Activated CD4-positive, alpha-beta T cell treated with anti-CD3 and anti-CD28 coated beads, Interleukin-2, amount 50 U/mL, for 16 hours (primary cell): ENCODE measurements at places on chromosomes 2 and 18.

- DNase-seq = no peak
These were observed 155.3 kb downstream of the BABAM2 start for GRCh38 chr2:28045676-28046351.

DNA sequence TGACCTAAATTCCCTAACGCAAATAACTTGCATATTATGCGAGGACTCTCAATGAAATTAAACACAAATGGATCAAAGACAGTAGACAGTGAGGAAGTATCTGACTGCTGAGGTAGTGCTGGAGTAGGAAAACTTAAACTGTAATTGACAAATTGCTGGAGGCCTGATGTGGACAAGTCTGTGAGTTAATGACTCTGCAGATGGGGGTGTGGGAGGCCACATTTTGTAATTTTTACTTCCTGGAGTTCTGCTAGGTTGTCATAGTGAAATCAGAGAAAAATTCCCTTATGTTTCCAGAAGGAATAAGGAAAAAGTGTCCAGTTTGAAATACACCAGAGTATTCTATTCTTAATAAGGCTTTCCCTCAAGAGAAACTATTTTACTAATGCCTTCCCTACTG lies 333.0 kb upstream of the CNTNAP5 start:
- no peak for DNase-seq

GRCh38 chr18:23560186-23560585 lies 26.1 kb downstream of the NPC1 start:
- DNase-seq = no peak

DNA sequence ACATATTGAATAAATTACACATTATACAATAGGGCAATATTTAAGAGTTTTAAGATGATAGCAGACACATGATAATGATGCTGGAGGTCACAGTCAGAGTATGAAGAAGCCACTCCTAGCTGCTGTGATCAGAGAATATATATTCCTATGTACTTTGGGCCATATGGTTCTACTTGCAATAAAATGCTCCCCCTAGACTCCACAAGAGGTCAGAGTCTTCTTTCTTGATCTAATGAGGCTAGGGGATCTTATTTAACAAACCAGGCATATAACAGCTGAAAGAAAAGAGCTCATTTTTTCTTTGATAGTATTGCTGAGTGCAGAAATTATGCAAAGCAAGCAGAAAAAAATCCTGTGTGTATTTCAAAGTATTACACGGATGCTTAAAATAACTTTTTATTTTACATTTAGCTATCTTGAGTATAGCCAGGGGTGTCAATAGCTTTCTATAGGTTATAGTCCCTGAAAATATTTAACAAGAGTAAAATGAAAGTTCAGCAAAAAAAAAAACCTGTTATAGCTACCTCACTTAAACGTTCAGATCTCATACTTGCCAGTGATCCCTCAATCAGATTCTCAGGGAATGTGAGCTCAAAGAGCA lies 748.7 kb upstream of the CHAC2 start:
- DNase-seq = no peak

DNA sequence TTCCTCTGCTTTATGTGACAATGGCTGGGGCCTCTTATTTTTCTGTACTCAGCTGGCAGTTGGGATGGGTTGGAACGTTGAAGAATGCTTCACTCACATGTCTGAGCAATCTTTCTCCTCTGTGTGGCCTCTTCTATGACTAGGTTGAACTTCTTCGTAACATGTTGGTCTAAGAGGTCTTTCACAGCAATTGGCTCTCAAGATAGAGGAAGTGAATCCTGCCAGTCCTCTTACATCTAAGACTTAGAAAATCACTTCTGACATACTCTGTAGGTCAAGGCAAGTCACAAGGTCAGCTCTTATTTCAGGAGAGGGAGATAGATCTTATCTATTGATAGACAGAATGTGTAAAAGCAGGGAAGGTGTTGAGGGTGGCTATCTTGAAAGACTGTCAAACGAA lies 174.1 kb downstream of the NYAP2 start:
- no peak for DNase-seq

DNA sequence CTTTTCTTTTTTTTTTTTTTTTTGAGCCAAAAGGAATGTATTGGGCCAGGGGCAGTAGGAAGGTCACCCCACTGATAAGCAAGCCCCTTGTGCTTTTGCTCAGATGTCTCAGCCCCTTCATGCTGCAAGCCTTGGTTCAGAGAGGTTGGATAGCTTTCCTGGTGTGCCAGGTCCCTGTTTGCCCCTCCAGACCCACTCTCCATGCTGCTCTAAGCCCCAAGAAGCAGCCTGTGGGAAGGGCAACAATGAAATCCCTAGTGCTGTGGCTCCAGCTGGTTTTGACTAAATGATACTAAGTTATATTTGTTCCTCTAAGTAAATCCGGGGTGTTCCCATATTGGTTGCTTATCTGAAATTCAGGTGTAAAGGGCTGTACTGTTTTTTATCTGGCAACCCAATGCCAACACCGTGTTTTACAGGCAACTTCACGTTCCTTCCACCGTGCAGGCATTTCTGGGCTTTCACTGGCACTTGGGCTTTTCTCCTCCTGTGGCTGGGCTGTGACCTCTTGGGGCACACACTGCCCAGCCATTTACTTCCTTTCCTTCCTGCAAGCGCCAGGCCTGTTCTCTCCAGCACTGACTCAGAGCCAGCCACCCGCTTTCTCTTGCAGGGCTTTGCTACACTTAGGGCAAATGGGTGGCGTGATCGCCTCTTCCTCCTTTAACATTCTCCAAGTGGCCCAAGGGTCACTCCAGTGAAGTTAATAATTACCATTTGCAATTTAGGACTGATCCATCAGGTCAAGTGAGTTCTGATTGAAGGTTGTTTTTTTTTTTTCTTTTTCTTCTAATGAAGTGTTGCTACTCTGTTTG lies 21.6 kb downstream of the MERTK start:
- no peak for DNase-seq

DNA sequence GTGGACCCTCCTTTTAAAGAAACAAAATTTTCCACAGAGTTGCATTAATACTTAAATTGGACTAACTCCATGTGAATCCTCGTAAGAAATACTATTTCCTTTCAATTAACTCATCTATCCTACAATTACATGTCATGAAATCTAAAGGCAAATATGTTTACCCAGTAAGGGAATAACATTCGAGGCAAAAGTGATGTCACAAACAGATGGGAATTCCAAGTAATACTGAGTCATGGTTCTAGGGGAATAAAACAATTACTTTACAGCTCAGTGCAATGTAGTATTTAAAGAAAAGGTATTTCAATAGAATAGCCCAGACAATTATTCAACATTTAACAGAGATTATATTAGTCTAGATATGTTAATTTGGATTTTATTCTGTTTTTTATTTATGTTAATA lies 205.8 kb downstream of the ZNF385B start:
- no peak for DNase-seq

DNA sequence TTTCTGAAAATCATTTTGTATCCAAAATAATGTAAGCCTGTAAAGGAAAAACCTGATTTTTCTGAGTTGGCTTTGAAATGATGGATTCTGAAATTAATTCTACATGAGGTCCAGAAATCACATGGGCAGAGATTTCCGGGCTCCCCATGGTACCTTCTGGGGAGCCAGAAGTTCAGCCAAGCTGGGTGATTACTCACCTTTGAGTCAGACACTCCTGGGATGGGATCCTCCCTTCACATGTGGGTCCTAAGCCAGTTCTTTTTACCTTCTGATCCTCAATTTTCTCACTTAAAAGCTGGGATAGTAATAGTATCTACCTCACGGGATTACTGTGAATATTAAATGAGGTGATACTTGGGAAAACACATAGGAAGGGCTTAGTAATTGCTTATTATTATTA lies 179.8 kb upstream of the EPAS1 start:
- no peak for DNase-seq

DNA sequence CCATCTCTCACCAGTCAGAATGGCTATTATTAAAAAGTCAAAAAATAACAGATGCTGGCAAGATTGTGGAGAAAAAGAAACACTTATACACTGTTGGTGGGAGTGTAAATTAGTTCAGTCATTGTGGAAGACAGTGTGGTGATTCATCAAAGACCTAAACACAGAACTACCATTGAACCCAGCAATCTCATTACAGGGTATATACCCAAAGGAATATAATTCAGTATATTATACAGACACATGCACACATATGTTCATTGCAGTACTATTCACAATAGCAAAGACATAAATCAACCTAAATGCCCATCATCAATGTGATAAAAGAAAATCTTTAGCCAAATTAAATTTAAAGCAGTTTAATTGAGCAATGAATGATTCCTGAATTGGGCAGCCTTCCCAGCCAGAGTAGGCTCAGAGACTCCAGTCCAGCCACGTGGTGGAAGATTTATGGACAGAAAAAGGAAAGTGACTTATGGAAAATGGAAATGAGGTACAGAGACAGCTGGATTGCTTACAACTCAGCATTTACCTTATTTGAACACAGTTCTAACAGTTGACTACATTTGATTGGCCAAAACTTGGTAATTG lies 377.1 kb upstream of the SLC39A10 start:
- no peak for DNase-seq

GRCh38 chr2:226304308-226304707 lies 495.3 kb downstream of the IRS1 start:
- no peak for DNase-seq

DNA sequence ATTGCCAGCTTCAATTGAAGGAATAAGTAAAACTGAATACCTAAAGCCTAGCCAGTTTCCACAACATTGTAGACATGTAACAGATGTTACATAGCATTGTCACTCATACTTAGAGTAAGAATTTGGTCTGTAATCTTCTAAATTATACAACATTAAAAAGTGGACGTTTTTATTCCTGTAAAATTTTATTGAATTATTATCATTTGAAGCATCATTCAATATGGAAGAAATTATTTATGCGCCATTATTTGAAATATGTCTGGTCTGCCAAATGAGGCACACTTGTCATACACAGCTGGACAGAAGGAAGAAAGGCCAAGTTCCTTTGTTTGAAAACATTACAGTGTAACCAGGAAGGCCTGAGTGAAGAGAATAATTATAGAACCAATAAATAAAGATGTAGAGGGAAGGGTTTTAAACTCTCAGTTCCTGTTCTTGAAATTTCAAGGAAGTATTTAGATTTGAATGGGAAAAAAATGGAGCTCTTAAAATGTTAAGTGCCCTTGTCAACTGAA lies 575.5 kb downstream of the LRRTM4 start:
- no peak for DNase-seq

GRCh38 chr2:54626131-54626530 lies 97.3 kb upstream of the EML6 start:
- DNase-seq = no peak

GRCh38 chr18:72427721-72428120 lies 116.4 kb downstream of the CBLN2 start:
- no peak for DNase-seq

DNA sequence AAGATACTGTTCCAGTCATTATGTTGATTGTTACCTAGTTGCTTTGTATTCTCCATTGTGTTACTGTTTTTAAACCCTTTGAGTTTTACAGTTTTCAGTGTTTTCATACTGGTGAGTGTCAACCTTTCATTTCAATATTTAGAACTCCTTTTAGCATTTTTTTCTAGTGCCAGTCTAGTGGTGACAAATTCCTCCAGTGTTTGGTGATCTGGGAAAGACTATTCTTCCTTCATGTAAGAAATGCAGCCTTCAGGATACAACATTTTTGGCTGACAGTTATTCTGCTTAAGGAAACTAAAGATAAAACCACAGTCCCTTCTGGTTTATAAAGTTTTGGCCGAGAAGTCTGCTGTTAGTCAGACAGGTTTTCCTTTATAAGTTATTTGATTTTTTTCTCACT lies 143.8 kb downstream of the ETAA1 start:
- no peak for DNase-seq

DNA sequence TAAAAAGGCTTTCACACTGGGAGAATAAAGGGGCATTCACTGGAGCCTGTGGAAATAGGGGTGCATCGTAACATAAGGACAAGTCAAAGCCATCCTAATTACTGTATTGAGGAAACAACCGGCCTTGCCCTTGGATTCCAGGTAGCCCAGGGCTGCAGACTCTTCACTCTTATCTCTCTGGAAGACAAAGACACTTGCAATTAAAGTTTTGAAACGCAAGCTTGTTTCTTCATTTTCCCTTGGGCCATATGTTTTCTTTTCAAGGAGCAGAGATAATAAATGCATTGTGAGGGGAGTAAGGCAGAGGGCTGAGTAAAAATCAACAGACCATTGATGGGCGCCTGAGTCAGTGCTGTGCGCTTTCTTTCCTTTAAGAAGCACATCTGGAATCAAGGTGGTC lies 11.5 kb downstream of the TNFRSF11A start:
- no peak for DNase-seq

GRCh38 chr18:3709205-3709604 lies 259.2 kb downstream of the TGIF1 start:
- DNase-seq = no peak

DNA sequence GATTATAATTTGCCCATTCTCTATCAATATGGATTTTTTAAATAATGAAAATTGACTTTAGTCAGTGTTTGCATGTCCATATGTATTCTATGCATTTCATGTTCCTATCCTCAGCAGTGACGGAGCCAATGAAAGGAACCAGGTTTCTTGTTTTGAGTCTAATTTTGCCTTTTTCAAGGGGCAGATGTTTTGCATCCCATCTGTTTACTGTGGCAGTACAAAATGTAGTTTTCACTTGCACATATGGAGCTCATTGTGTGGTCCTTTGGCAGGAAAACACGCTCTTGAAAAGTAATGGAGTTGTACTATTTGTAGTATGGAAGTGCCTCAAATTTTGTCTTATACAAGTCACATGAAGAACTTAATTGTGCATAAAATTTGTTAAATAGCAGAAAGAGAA lies 127.8 kb downstream of the AGPS start:
- no peak for DNase-seq
